Spleen (tissue), 13 donors: ENCODE measurements at places on chromosomes 4 and X. TPM values are rescaled to one million over a fixed set of nuclear protein-coding genes. Genes with fewer than 3 reads are reported as not detected.

Gene ENPEP
- total RNA-seq: 33.1 TPM

Gene NAT8L
- 3.1 TPM for total RNA-seq

Gene KLHL13
- 2.1 TPM for total RNA-seq

Gene MSX1
- 6.6 TPM for total RNA-seq

Gene GRK4
- total RNA-seq: 4.0 TPM

Gene ZNF630
- 4.5 TPM for total RNA-seq

Gene ADGRG4
- total RNA-seq: 0.03 TPM

Gene LDB2
- 257 TPM for total RNA-seq

Gene EGF
- total RNA-seq: 1.4 TPM

Gene PLK4
- total RNA-seq: 7.9 TPM

Gene FAT4
- 32.7 TPM for total RNA-seq

Gene FGB
- not detected for total RNA-seq

Gene HSFX1
- total RNA-seq: 6.5 TPM

Gene FRAS1
- total RNA-seq: 1.4 TPM

DNA sequence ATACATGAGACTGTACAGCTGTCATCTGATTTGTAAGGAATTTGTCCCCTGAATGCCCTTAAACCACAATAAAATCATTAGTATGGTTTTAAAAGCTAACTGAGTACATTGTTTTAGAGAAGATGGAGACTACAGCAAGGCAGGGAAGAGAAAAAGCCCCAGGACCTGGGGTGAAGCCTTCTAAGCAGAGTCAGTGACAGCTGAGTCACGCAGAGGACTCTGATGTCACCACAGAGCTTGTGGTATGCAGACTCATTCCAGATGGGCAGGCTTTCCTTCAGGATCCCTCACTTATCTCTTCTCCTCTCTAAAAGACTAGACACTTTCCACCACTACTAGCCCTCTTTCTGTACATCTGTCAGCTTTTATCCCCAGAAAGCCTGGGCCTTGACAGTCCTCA lies 97.1 kb upstream of the ATOH1 start:
- H3K36me3 ChIP-seq: no peaks in the 10 kb centered on the region
- H3K27me3 ChIP-seq: no peaks in the 10 kb centered on the region
- H3K4me3 ChIP-seq: no peak overlapping the region
- no peak overlapping the region for H3K27ac ChIP-seq
- no peak for DNase-seq

DNA sequence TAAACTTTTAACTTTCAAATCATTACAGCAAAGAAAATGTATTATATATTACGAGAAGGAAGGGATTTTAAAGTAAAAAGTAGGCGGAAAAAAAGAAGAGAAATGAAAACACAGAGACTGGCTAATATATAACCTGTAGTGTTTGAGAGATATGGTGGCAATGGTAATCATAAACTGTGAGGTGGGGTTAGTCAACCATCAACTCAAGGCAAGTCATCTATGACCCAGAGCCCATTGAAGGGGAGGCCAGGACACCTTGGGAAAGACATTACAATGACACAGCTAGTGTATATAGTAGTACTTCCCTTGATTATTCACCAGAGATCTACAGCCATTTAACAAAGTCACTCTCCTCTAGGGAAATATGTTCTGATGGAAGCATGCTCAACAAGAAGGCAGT lies 423.9 kb upstream of the PITX2 start:
- H3K27me3 ChIP-seq: no peaks in the 10 kb centered on the region
- H3K4me1 ChIP-seq: no peaks in the 10 kb centered on the region
- no peak overlapping the region for H3K4me3 ChIP-seq
- no peak overlapping the region for H3K27ac ChIP-seq
- H3K36me3 ChIP-seq: no peaks in the 10 kb centered on the region

- H3K27me3 ChIP-seq: no peaks in the 10 kb centered on the region
- no peak overlapping the region for H3K27ac ChIP-seq
- H3K4me3 ChIP-seq: no peak overlapping the region
- H3K36me3 ChIP-seq: no peaks in the 10 kb centered on the region
- H3K4me1 ChIP-seq: no peaks in the 10 kb centered on the region
Observed at GRCh38 chr4:16140879-16141249, 57.0 kb upstream of the PROM1 start.

GRCh38 chr4:188780028-188780427 lies 640.8 kb downstream of the TRIML1 start:
- no peaks in the 10 kb centered on the region for H3K36me3 ChIP-seq
- H3K27me3 ChIP-seq: no peaks in the 10 kb centered on the region
- H3K27ac ChIP-seq: no peak overlapping the region
- no peak overlapping the region for H3K4me3 ChIP-seq
- DNase-seq: no peak

GRCh38 chr4:23368081-23368697 lies 521.7 kb downstream of the PPARGC1A start:
- no peak overlapping the region for H3K27ac ChIP-seq
- H3K4me3 ChIP-seq: no peak overlapping the region
- H3K36me3 ChIP-seq: no peaks in the 10 kb centered on the region
- no peaks in the 10 kb centered on the region for H3K4me1 ChIP-seq
- DNase-seq: no peak

DNA sequence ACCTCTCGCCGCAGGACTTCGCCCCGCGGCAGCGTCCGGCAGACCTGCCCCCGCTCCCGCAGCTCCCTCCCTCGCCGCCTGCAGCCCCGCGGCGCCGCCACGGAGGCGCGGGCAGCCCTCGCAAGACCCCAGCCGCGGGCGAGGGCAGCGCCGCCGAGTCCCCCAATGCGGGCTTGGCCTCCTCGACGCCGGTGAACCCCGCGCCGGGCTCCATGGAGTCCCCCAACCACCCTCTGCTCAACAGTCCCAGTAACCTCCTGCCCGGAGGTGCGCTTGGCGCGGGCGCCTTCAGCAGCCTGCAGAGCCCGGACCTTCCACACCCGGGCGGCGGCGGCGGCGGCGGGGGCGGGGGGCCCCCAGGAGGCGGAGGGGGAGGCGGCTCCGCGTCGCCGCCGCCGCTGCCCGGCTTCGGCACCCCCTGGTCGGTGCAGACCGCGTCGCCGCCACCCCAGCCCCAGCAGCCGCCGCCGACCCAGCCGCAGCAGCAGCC lies 1.2 kb downstream of the CPEB2 start:
- DNase-seq: peak; percentile 95
- H3K27ac ChIP-seq: peak overlapping the region; percentile 100
- peak overlapping the region; percentile 84 for H3K4me3 ChIP-seq
- peaks cover 27% of the 10 kb centered on the region for H3K4me1 ChIP-seq
- no peaks in the 10 kb centered on the region for H3K27me3 ChIP-seq

DNA sequence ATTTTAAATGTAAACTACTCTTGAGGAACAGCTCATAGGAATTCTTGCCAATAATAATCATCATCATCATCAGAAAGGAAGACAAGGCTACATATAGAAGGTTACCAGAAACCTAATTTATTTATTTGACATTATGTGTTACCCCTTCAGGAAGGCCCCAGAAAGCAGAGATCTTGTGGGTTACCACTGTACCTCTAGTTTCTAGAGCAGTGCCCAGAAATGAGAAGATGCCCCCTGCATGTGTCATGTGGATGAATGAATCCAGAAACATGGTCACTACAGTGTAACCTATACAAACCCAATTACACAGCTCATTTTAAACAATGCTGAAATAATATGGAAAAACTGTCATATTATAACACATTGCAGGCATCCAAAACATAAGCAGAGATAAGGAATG lies 70.4 kb downstream of the ARAP2 start:
- H3K27ac ChIP-seq: no peak overlapping the region
- no peak overlapping the region for H3K4me3 ChIP-seq
- H3K4me1 ChIP-seq: no peaks in the 10 kb centered on the region
- no peaks in the 10 kb centered on the region for H3K27me3 ChIP-seq

DNA sequence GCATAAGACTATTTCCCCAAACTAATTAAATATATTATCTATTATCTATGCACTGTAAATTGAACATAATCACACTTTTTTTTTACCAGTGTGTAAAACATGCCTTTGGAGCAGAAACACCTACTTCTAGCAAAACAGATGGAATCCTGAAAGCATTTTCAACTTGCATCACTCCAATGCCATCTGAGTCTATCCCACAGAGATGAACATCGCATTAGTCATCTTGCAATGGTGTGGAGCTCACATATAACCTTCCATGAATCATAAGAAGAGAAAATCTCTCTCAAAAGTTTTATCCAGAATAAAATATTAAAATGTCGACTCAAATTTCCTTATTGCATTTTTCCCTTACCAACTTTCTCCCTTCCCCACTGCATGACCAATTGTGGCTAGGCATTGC lies 406.7 kb upstream of the ACTRT1 start:
- H3K4me1 ChIP-seq: no peaks in the 10 kb centered on the region
- no peak overlapping the region for H3K4me3 ChIP-seq
- DNase-seq: no peak
- no peaks in the 10 kb centered on the region for H3K27me3 ChIP-seq
- H3K27ac ChIP-seq: no peak overlapping the region

GRCh38 chrX:2697741-2698299 lies 6.7 kb downstream of the CD99 start:
- no peaks in the 10 kb centered on the region for H3K36me3 ChIP-seq
- H3K27me3 ChIP-seq: no peaks in the 10 kb centered on the region
- H3K4me3 ChIP-seq: no peak overlapping the region
- peak overlapping the region; percentile 88 for H3K27ac ChIP-seq
- DNase-seq: no peak

GRCh38 chr4:105587841-105588240 lies 35.4 kb downstream of the ARHGEF38 start:
- H3K27me3 ChIP-seq: no peaks in the 10 kb centered on the region
- H3K27ac ChIP-seq: no peak overlapping the region
- H3K36me3 ChIP-seq: no peaks in the 10 kb centered on the region
- H3K4me3 ChIP-seq: no peak overlapping the region

GRCh38 chr4:171954650-171955049 lies 141.4 kb downstream of the GALNTL6 start:
- no peak overlapping the region for H3K4me3 ChIP-seq
- no peaks in the 10 kb centered on the region for H3K4me1 ChIP-seq
- DNase-seq: no peak
- no peaks in the 10 kb centered on the region for H3K36me3 ChIP-seq

DNA sequence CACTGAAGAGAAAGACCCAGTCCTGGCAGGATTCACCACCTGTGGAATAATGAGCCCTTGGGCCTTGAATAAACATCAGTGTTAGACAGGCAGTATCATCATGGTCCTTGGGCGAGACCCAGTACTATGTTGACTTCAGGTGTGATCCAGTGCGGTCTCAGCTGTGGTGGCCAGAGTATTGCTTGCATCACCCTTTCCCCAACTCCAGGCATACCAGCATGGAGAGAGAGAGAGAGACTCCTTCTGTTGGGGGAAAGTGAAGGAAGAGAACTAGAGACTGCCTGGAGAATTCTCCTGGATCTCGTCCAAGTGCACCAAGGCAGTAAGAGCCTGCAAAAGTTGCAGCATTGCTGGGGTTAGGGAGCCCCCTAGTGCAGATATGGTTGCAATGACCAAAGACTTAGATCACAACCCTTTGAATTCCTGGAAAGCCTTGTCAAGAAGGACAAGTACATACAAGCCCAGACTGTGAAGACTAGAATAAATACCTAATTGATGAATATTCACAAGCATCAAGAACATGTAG lies 61.1 kb upstream of the VAMP7 start:
- no peak overlapping the region for H3K27ac ChIP-seq
- no peaks in the 10 kb centered on the region for H3K36me3 ChIP-seq
- no peaks in the 10 kb centered on the region for H3K4me1 ChIP-seq
- no peak overlapping the region for H3K4me3 ChIP-seq
- no peak for DNase-seq

GRCh38 chr4:168437192-168437943 lies 42.9 kb downstream of the DDX60L start:
- H3K4me1 ChIP-seq: no peaks in the 10 kb centered on the region
- H3K36me3 ChIP-seq: no peaks in the 10 kb centered on the region
- no peak for DNase-seq
- no peak overlapping the region for H3K27ac ChIP-seq
- H3K27me3 ChIP-seq: no peaks in the 10 kb centered on the region

GRCh38 chr4:163485589-163485988 lies 8.9 kb upstream of the TMA16 start:
- no peaks in the 10 kb centered on the region for H3K36me3 ChIP-seq
- no peak overlapping the region for H3K27ac ChIP-seq
- DNase-seq: no peak
- H3K27me3 ChIP-seq: no peaks in the 10 kb centered on the region
- peaks cover 48% of the 10 kb centered on the region for H3K4me1 ChIP-seq

DNA sequence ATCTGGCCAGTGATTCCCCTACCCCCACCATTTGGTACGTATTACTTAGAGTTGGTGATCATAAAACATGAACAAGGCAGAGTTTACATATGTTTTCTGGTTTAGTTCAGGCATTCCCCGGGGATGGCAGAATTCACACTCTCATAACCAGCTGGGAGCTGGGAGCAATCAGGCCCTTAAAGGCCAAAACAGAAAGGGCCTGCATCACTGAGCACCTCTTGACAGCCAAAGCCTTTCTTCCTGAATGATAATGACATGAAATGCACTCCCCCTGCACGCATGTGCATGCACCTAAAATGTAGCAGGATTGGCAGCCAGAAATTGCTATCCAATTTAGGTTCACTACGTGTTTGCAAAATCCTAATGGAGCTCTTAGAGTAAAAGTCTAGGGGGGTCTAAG lies 235.4 kb downstream of the GPC3 start:
- H3K27me3 ChIP-seq: no peaks in the 10 kb centered on the region
- DNase-seq: no peak
- no peaks in the 10 kb centered on the region for H3K4me1 ChIP-seq

DNA sequence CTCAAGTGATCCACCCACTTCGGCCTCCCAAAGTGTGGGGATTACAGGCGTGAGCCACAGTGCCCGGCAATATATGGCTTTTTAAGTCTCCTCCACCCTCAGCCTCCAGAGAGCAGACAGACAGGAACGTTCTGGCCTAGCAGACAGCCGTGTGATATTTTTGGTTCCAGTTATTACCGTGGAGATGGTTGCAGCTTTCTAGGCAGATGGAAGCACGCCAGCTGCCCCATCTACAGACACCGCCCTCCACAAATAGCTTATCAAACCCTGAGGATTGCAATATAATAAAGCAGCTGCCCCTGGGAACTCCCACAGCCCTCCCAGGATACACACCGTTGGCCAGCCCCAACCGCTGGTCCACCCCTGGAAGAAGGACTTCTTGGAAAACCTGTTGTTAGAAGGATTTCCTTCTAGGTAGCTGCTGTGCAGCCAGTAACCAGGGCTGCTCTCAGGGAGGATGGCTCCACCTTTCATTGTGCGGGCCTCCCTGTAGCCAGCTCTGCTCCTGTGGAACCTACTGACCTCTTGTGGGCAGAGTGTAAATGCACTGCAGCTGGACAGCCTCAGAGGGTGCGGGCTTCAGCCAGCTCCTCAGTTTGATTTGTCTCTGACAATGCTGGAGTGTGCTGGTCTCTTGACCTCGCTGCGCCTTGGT lies 44.0 kb downstream of the SLC25A5 start:
- no peaks in the 10 kb centered on the region for H3K27me3 ChIP-seq
- no peaks in the 10 kb centered on the region for H3K36me3 ChIP-seq
- H3K4me1 ChIP-seq: peaks cover 5% of the 10 kb centered on the region
- H3K27ac ChIP-seq: no peak overlapping the region
- no peak for DNase-seq

DNA sequence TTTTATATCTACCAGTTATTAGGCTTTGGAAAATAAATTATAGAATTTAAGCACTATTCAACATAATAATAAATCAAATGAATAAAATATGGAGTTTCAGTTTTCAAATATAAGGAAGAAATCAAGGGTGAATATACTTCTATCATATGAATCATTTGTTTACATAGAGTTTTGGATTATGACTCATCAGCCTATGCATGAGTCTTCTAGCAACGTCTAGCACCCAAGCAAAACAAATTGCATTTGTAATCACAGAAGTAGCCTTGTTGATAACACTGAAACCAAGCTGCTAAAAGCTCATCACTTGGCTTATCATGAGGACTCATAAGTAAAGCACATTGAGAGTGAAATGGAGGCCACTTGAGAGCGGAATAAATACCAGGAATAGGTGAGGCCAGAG lies 434.6 kb downstream of the PCDH11X start:
- no peaks in the 10 kb centered on the region for H3K27me3 ChIP-seq
- no peak overlapping the region for H3K27ac ChIP-seq
- H3K4me1 ChIP-seq: no peaks in the 10 kb centered on the region
- H3K4me3 ChIP-seq: no peak overlapping the region
